ENCODE measurements at places on chromosomes 12 and 14.

DNA sequence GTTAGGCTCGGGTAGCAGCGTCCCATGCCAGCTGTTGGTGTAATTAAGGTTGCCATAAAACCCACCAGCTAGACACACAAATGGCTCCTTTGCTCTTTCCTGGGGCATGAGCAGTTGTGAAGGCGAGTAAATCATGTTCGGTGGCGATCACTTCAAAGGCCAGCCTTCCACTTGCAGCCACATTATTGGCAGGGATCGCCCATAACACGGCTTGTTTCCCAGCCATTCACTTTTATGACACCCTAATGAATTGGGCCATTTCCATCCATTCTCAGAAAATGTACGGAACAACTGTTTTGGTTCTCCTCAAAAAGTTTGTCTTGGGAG lies 63.4 kb downstream of the BEGAIN start:
- DNase-seq, result no peak

GRCh38 chr12:3777206-3777809 lies 24.4 kb upstream of the CRACR2A start:
- DNase-seq, result no peak

DNA sequence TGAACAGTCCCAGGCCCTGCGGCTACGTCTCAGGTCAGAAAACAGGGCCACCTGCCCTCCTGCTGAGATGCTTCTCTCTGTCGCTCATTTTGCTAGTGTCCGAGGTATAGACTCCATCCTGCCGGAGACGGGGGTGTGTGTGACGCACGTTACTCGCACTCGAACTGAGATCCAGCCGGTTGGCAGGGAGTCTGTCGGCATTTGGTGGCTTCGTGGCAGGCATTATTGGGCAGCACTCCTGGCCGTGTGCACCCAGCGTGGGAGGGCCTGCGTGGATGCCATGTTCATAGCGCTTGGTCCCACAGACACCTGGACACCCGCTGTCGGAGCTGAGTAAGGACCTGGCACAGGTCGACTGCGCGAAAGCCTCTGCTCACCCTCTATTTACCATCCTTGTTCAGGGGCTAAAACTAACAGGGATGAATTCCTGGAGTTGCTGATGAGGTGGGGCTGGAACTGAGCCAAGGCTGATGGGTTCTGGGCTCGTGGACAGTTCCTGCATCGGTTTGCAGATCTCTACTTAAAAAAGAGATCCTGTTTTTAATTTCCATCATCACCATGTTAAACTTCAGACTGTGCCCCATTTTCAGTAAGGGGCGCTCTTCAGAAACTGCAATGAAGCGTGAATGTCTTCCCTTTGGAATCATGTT lies 28.6 kb downstream of the AACS start:
- no peak for DNase-seq

- no peak for DNase-seq
These were observed 137.2 kb upstream of the E2F7 start for GRCh38 chr12:77202457-77203060.

GRCh38 chr12:54555670-54556257 lies 6.4 kb downstream of the PDE1B start:
- DNase-seq, result no peak

DNA sequence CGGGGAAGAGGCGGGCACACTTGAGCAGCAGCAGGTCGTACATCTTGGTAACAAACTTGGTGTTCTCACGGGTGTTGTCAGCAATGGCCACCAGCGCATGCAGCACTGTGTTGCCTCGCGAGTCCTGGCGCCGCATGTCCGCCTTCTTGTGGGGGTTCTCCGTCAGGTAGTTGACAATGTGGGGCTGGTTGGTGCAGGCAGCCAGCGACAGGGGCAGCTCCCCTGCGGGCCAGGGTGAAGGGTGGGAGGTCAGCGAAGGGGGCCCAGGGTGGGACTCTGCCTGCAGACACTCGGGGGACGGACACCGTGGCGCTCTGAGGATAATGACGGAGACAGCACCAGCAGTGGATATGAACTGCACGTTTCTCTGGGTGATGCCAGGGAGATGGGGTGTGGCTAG lies 34.5 kb downstream of the TRPV4 start:
- DNase-seq, result no peak

- no peak for DNase-seq
These were observed 28.4 kb upstream of the GPR132 start for GRCh38 chr14:105093431-105094192.

GRCh38 chr14:104516906-104517305 lies 62.7 kb upstream of the C14orf180 start:
- no peak for DNase-seq

- no peak for DNase-seq
These were observed 554 bp upstream of the ATF7 start for GRCh38 chr12:53626702-53627169.

DNA sequence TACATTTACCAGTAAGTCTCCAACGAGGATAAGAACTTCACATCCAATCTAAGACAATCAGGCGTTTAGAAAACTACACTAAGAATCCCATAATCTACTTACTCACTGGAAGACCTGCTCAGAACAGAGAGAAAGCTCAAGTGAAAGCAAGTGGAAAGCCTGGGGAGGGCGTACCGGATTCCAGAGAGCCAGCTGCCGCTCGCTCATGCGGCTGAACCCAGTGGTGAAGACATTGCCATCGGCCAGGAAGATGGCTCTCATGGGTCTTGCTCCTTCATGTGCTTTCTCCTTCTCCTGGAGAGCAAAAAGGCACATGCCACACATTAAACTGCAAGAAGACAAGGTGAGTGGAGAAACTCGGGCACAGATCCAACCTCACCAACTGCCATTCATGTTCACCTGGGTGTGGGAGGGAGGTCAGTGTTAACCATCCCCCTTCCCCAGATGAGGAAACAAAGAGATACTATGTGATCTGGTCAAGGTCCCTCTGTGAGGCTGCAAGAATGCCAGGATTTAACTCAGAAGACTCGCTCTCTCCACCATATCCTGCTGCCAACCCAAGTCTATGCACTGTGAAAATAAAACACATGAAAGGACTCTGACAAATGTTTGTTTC lies 23.5 kb upstream of the SELPLG start:
- DNase-seq, result no peak

- no peak for DNase-seq
These were observed 179.2 kb downstream of the PELI2 start for GRCh38 chr14:56297449-56297848.

- no peak for DNase-seq
These were observed 55.0 kb downstream of the OSBPL8 start for GRCh38 chr12:76504606-76505005.

- peak; percentile 73 for DNase-seq
These were observed 81.6 kb upstream of the RERGL start for GRCh38 chr12:18171571-18171970.

- DNase-seq, result no peak
These were observed 1.3 kb downstream of the ZNF839 start for GRCh38 chr14:102320671-102321455.

- no peak for DNase-seq
These were observed 176.5 kb downstream of the CPNE8 start for GRCh38 chr12:38728894-38729293.

- DNase-seq, result no peak
These were observed 80.0 kb downstream of the BTG1 start for GRCh38 chr12:92065639-92066038.

GRCh38 chr12:8887285-8887715 lies 27.0 kb upstream of the PHC1 start:
- no peak for DNase-seq

GRCh38 chr14:95518045-95518751 lies 1.7 kb upstream of the SYNE3 start:
- DNase-seq, result no peak

DNA sequence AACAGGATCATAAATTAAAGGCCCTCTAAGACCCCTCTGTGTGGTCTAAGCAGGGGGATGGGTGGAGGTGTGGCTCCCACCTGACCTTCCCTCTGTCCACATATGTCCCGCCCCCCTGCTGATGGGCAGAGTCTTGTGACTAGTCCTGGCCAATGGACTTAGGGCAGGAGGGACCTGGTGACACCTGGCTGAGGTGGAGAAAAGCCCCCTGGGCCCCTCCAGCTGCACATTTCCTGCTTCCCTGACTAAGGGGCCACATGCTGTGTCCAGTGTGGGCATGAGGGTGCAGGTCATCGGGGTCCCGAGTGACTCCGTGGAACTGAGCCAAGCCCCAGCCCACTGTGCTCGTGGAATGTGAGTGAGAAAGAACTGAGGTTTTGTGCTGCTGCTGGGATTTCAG lies 254.7 kb downstream of the ADGRD1 start:
- DNase-seq, result no peak

- DNase-seq, result no peak
These were observed 40.2 kb upstream of the CCT2 start for GRCh38 chr12:69545081-69545480.

- DNase-seq, result no peak
These were observed 36.4 kb upstream of the MBIP start for GRCh38 chr14:36356862-36357261.

DNA sequence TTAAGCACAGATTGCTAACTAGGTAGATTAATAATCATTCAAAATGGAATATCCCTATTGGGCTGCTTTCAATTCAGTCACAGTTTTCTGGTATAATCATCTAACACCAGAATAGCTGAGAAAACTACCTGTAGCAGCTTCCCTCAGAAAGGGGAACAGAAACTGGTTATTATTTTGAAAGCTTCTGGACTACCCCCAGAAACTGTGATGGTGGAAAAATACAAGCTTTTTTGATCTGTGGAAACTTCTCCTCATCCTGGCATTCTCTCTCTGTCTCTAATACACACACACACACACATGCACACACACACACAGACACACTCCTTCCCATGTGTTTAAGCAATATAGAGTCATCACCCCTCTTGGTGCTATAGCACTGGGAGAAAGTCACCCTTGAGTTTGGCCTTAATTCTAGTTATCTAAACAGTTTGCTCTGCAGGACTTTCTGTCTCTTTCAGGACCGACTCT lies 251.5 kb upstream of the LMO3 start:
- no peak for DNase-seq

DNA sequence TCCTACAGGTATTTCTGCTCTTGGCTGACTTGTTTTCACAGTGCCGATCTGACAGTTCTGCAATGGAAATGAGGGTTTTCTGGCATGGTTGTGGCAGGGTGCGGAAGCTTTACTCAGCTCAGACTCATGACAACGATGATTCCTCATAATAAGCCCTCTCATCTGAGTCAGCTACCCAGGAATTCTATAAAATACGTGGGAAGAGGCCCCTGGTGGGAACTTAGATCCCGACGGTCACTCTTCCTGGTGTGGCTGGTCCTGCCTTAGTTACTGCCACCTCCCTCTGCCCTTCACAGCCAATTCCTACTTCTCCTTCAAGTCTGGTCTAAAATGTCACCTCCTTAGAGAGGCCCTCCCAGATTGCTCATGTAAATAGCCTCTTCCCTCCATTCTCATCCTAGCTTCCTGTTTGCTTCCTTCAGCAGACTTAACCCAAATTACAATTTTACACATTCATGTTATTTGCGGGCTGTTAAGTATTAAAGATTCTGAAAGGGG lies 104.2 kb upstream of the MAP1LC3B2 start:
- peak; percentile 88 for DNase-seq

GRCh38 chr12:129651951-129652350 lies 251.9 kb downstream of the TMEM132D start:
- no peak for DNase-seq

GRCh38 chr14:45251912-45252311 lies 1.1 kb downstream of the MIS18BP1 start:
- no peak for DNase-seq

- no peak for DNase-seq
These were observed 46.8 kb upstream of the EIF5 start for GRCh38 chr14:103286968-103287850.

All from non-pigmented ciliary epithelial cell (primary cell).